Aorta (tissue), 5 donors: ENCODE measurements at places on chromosomes 1 and 21. TPM values are rescaled to one million over a fixed set of nuclear protein-coding genes. Genes with fewer than 3 reads are reported as not detected.

ARHGEF16 gene
- total RNA-seq, result 1.4 TPM

DNA sequence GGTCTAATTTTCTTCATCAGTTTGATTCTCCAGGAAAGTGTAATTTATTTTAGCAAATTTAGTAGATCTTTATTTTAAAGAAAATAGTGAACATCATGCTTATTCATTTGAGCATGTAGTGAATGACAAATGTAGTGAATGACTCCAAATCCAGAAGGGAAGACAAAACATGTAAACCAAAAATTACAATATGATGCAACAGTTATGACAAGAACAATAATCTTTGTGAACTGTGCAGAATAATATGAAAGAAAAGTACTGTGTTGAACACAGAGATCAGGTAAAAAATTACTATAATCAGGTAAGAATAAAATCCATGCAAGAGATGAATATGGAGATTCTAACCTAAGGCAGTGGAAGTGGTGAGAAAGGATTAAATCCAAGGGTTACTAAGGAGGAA is 30.0 kb upstream of the DPH5 start:
- no peak for DNase-seq

GRCh38 chr1:3217181-3217641 is 148.2 kb downstream of the PRDM16 start:
- no peak for DNase-seq

DNA sequence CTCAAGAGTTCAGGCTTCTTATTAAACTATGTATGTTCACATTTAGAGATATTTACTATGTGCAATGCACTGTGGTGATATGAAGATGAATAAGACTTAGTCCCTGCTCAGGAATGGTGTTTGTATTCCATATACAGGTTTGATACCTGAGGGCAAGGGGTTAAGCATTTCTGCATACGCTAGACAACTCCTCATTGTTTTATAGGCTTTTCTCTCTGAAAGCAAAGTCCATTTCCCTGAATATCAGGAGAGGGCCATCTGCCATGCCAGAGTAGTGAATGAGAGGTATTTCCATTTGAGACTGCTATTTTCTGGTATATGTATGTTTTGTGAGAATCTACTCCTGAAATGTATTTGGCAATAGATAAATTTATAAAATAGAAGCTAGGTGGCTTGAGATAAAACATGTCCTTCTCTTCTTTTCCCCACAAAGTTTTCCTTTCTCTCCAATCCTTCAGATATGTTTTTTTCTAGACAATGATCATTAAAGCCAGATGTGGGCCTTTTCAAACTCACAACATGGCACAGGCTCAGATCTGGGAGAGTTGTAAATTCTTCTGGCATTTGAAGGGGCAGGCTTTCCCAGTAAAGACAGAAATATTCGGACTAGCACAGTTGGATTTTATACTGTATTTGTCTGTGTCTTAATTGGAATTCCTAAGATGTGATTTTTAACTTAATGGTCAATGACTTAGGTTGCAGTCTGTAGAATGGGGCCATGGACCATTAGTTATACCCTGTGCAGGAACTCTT is 73.3 kb upstream of the WDR26 start:
- no peak for DNase-seq

- DNase-seq, result no peak
These were observed 26.6 kb downstream of the SLC22A15 start for GRCh38 chr1:116002781-116003420.

ACKR1 gene
- 226 TPM for total RNA-seq

DNA sequence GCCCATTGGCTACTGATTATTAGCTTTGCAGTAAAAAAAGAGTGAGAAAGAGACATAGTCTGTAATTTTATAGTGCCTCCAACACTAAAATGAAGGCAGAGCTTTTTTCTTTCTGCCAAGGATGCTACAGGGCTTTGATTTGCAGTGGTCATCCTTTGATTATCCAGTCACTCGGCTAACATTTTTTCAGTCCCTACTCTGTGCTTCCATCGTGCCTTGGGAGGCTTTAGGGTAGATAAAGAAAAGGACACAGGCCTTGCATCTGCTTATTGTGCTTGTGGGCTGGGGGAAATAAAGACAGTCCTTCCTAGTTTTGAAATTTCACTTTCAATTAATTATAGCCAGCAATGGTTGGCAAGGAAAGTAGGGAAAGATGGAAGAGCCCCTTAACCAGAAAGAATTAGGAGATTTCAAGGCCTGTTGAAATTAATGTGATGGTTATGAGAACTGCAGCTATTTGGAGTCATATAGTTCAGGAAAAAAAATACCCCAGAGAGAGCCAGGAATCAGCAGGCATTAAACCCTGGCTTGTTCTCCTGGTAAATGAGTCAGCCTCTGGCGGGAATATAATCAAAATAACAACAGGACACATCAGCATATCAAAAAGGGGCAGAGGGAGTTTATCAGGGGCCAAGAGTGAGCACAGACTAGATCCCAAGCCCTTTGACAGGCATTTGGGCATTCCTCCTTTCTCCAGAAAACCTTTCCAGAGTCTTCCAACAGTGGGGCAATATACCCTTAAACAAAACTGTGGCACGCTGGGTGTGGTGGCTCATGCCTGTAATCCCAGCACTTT is 27.4 kb downstream of the CACHD1 start:
- DNase-seq, result no peak

SIK1 gene
- total RNA-seq, result 51.4 TPM

GRCh38 chr1:173213665-173214064 is 6.5 kb upstream of the TNFSF4 start:
- no peak for DNase-seq
